ENCODE measurements at places on chromosomes 5 and 9.

DNA sequence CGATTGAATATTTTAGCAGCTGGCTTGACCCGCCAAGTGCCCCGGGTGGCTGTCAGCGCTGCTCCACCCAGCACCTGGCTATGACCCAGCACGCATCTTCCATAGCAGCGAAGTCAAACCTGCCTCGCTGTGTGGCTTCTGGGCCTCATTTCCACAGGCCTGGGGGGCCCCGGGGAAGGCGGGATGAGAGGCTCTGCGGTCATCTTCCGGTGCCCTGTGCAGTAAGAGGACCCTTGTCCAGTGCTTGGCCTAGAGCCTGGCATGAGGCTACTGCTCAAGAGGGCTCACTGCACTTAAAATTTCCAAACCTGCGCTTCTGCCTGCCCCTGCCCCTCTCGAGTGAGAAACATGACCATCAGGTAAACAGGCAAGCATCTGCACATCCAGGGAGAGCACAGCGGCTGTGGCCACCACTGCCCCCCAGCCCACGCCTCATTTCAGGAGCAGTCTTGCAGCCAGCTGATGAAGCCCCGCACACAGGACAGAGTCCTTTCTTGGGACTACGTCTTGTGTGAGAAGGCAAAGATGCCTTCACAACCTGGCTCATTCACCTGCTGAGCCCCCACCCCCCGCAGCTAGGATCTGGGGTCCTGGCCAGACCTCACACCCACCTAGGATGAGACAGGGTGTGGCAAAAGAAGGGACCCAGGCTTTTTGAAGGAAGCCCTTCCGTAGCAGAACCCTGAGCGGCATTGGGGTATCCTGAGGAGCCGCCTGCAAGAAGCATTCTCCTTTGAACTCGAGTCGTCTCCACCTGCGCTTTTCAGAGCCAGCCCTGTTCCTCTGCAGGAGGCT is 69.5 kb upstream of the UNC5A start:
- DNase-seq, result no peak

DNA sequence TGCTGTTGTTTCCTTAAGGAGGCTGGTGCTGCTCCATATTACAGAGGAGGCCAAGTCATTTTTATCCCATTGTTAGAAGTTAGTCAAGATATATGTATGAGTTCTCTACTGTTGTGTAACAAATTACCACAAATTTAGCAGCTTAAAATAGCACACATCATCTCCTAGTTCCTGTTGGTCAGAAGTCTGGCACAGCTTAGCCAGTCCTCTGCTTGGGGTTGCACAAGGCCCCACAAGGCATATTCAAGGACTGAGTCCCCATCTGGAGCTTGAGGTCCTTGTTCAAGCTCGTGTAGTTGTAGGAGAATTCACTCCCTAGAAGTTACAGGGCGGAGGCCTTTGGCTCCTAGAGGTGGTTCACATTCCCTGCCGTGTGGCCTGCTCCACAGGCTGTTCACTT is 14.7 kb downstream of the MTAP start:
- no peak for DNase-seq

GRCh38 chr5:157578079-157578780 is 2.7 kb upstream of the ADAM19 start:
- no peak for DNase-seq

- DNase-seq, result no peak
Measured at GRCh38 chr9:121981118-121981883, 111.8 kb downstream of the TTLL11 start.

DNA sequence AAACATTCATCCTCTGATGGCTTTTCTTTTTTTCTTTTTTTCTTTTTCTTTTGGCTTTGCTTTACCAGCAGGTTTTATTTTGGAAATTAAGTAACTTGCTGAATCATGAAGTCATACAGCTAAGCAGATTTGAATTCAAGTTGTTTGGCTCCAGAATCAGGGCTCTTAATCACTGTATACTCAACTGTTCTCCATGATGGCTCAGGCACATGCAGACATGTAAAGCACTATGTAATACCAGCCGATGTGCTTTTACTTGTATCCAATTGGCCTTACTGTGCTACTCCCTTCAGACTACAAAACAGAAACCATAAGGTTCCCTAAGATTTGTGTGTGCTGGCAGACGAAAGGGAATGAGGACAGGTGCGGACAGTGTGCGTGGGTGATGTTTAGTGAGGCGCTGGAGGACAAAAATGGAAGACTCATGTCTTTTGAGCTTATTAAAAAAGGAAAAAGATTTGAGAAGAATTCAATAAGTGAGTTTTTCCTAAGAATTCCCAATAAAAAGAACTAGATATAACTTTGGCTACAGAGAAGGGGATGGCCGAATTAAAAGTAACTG is 44.7 kb upstream of the OTP start:
- DNase-seq, result no peak

- DNase-seq, result peak; percentile 70
Measured at GRCh38 chr5:80191991-80192398, 63.9 kb downstream of the SERINC5 start.

GRCh38 chr9:122418016-122418415 is 47.2 kb downstream of the PTGS1 start:
- no peak for DNase-seq

DNA sequence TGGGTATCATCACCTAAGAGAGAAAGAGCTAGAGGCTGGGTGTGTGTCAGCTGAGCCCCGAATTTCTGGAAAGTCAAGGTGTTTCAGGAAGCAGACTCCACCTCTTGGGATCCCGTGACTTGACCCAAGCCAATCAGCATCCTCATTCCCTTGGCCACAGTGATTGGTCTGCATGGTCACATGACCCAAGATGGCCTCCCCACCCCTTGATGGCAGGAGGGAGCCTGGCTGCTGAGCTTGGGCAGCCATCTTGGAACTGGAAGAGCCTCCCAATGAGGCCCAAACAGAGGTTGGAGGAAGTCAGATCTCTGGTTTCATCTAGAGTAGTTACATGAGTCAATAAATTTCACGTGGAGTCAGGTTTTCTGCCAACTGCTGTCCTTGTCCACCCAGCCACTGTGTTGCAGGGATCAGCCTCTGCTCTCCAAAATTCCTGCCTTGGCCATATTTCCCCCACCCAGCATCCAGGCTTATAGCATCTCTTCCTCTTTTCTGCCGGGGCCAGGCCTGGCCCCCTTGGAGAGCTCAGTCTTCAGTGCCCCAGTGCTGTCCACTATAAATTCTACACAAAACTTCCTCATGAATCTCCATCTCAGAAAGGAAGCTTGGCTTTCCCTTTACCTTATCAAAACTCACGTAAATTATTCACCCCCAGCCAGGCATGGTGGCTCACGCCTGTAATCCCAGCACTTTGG is 17.2 kb upstream of the SUSD3 start:
- DNase-seq, result no peak

DNA sequence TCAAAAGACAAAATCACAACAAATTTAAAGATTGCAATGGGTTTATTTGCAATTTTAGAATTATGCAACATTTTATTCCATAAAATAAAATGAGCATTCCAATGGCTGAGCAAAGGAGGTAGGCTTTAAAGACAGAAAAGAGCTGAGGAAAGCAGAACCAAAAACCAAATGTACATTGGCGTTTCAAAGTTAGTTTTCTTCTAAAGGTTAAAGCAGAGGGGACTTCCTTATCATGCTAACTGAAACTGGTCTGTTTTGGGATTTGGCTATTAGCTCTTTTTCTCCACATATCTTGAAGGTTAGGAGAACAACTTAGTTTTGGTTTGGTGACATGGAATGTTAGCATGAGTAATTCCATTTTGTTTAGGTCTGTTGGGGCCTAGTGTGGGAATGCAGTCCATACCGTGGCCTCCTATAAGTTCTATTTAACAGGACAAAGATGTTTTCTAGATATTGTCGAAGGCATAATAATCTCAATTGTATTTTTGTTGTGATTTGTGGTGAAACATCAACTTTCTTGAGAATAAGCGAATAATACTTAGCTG is 20.3 kb downstream of the DCP2 start:
- DNase-seq, result no peak

DNA sequence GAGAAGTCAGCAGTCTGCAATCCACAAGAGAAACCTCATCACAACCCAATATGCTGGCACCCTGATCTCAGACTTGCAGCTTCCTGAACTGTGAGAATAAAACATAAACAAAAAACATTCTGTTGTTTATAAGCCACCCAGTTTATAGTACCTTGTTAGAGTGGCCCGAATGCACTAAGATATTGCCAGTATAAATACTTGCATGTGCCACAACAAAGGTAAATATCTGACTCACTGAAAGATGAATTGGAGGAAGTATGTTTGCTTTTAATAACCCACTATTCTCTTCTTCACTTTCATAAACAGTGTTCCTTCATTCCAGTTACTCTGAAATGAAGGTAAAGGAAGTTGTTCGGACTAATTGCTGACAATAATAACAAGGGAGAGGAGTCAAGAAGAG is 1163.4 kb upstream of the CDH6 start:
- DNase-seq, result no peak

DNA sequence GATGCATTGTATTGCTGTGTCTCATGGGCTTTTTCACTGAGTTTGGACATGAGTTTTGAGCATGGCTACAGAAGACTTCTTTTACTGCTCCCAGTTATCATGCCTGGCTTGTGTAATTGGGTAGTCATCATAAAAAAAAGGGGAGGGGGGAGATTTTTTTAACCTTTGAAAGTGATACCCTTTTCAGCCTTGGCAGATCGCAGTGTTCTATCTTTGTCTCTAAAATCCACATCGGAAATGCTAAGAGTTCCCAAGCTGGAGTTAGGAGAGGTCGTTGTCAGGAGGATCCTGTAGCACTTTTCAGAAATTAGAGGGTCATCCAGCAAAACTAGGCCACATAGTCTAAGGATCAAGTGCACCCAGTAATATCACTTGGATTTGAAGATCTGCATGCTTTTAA is 188.4 kb downstream of the WDR70 start:
- DNase-seq, result no peak

DNA sequence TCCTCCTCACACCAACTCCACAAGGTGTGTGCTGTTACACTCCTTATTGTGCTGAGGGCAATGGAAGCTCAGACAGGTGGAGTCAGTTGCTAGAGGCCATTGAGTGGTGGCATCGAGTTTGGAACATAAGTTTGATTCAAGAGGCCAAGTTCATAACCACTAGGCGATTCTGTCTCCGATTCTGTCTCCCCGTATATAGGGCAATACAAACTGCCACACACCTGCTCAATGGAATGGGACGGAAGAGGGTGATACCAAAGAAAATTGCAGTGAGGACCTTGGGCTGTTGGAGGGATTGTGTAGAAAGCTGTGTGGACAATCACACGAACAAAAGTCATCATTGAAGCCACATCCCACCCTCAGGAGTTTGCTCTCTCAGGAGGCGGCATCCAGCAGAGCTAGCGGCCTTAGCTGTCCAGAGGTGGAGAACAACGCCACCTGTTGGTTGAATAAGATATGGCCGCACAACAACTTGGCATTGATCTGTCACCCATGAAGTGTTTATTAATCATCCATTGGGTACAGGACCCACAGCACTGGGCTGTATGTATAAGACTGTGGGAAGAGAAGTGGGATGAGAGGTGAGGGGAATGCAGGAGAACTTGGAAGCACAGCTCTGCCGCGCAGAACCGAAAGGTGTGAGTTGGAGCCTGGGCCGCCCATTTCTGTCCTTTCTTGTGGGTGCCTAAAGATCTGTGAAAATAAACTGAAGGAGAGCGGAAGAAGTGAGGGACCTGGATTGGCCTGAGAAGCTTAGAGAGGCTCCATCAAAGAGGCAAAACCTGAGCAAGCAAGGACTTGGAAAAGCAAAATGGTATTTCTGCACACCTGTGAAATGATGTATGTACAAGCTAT is 16.1 kb upstream of the NEUROG1 start:
- DNase-seq, result peak; percentile 21

- no peak for DNase-seq
Measured at GRCh38 chr9:108078811-108079210, 589.2 kb upstream of the KLF4 start.

DNA sequence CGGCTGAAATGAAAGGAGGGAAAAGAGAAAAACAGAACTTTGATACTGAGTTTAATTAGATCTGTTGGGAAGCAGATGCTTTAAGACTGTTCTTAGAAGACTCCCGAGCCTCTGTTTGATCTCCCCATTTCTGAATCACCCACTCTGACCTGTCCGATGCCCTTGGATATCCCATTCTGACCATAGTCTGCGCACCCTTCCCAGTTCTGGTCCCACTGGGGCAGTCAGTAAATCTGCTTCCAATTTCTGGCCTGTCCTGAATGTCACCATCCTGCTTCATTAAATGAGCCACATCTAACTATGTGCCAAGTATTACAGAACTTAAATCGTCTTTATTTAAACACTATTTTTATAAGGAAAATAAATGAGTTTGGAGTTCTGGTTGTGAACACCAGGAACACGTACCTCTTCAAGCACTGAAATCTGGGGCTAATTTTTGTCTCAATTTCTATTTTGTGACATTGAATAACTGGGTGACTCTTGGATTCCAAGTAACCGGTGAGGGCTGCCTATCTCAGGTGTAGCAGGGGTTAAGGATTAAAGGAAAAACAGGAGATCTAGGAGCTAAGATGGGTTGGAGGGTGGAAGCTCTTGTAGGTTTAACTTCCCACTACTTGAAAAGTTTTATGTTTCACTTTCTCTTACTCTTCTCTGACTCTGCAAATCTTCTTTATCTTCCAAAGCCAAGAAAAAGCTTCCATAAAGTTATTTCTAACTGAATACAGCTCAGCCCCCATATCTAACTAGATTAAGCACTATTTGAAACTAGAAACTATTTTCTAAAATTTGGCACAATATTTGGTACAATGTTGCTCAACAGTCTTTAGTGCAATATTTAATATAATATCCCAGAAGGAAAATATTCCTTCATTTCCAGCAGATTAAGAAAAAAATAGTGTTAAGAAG is 40.1 kb downstream of the ALDH1A1 start:
- no peak for DNase-seq
